H4 (cell line): ENCODE measurements at places on chromosomes 4 and X.

GRCh38 chrX:39853417-39854030, 244.2 kb downstream of the BCOR start:
- DNase-seq: no peak

GRCh38 chr4:7607156-7607910, 172.6 kb upstream of the PSAPL1 start:
- DNase-seq: no peak

GRCh38 chrX:48776818-48777439, 9.5 kb upstream of the GATA1 start:
- DNase-seq: no peak

GRCh38 chr4:38106311-38106710, 146.1 kb downstream of the PTTG2 start:
- DNase-seq: no peak

DNA sequence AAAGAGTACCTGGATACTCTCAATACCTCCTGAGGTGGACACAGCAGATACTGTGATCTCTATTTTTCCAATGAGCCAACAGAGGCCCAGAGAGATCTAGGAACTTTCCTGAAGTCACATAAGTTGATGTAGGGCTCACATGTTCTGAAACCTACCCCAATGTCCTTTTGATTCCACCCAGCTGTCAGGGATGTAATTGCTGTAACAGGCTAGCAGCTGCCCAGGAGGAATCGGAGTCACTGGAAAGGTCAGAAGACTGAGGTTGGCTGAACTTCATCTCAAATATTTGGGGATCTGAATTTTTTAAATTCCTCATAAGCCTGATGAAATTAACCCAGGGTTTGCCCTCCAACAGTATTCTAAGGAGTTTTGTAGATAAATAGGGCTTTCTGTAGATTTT, 52.5 kb upstream of the PROM1 start:
- DNase-seq: no peak

- DNase-seq: no peak
Observed at GRCh38 chr4:1203026-1203616, 30.7 kb upstream of the SPON2 start.
